ENCODE measurements at places on chromosomes 7 and 10.

- no peak for DNase-seq
These were observed 610.0 kb downstream of the KCNMA1 start for GRCh38 chr10:77027576-77027975.

- no peak for DNase-seq
These were observed 96.6 kb upstream of the KLF6 start for GRCh38 chr10:3881622-3882021.

GRCh38 chr7:81327468-81328266 is 408.8 kb upstream of the SEMA3C start:
- DNase-seq, result peak; percentile 12

- no peak for DNase-seq
These were observed 520 bp downstream of the CPA5 start for GRCh38 chr7:130345136-130345535.
